Stimulated activated CD8-positive, alpha-beta memory T cell treated with anti-CD3 and anti-CD28 coated beads, Interleukin-15, amount 100 ng/mL, for 48 hours (primary cell): ENCODE measurements at places on chromosomes 5 and 9.

DNA sequence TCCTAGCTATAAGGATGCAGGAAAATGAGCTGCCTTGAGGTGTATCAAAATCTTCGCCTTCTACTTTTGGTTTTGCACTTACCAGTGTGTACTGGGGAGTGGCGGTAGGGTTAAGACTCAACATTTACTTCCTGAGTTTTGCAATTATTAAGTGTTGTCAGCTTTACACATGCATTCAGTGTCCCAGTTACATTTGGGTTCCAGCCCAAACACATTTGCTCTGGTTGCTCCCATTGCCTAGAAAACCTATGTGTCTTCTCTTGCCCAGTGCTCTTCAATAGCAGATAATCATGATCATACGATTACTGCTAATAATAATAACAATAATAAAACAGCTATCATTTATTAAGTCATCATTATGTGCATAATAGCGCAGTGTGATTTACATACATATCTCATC, 241.5 kb upstream of the PAPPA start:
- no peak for DNase-seq

DNA sequence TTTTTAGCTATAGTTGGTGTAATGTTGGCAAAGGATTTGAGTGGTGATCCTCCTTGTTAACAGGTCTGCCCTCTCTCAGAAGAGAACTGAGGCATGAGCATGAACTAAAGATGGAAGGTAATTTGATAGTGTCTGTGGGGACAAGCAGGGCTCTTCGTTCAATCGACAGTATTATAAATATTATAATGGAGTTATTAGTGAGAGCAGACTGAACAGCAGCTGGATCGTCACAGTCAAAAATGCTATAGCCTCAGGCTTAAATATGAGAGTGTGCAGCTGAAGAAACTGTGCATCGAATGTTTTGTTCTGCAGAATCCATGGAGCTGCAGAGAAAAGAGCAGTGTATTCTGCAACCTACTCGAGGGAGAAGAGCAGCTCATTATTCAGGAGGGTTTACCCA, 757.3 kb downstream of the DNAH5 start:
- DNase-seq = no peak

DNA sequence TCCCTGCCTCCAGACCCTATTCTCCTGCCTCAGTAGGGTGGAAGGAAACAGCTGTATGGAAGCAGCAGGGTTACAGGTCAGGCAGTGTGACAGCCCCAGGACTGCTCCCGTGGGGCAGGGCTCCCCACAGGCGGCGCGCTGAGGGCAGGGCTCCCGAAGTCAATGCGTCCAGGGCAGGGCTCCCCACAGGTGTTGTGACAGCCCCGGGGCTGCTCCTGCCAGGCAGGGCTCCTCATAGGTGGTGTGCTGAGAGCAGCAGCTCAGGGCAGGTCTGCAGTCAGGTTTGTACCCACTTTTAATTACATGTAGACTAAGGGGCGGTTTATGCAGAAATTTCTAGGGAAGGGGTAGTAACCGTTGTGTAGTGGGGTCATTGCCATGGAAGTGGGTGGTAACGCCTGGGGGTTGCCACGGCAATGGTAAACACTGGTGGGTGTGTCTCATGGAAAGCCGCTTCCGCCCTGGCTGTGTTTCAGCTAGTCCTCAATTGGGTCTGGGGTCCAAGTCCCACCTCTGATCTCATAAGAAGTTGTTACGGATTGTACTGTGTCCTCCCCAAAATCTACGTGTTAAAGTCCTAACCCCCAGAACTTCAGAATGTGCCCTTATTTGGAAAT, 16.7 kb upstream of the TERT start:
- DNase-seq = no peak

DNA sequence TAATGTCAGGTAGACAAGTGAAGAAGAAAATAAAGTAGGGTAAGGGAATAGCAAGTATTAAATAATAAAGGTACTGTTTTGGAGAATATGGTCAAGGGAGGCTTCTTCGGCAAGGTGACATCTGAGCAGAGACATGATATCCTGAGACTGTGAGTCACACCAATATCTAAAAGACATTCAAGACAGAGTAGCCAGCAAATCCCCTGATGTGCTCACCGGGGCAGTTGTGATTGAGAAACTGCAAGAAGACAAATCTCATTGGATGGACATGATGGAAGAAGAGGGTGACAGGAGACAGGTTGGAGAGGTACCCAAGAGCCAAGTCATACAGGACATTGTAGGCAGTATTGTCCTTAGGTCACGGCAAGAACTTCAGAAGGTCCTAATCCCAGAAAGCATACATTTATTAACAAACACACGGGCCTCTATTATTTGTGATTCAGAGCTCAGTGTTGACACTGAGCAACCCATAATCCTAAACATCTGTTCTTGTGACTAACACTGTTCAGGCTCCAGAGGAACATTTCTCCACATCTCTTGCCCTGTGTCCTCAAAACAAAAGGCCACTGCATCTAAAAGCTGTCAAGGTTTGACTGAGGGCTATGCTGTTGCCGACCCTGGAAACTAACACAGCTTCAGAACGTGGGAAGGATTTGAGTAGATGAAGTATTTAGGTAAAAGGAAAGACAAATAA, 258.7 kb upstream of the CLINT1 start:
- DNase-seq = no peak

- DNase-seq = no peak
Measured at GRCh38 chr9:96246267-96246671, 55.7 kb downstream of the HSD17B3 start.

GRCh38 chr5:53335115-53335514, 145.3 kb upstream of the FST start:
- DNase-seq = no peak

- no peak for DNase-seq
Measured at GRCh38 chr5:141883892-141884318, 5.7 kb upstream of the PCDH1 start.

GRCh38 chr5:115170134-115170928, 623 bp upstream of the TRIM36 start:
- no peak for DNase-seq

DNA sequence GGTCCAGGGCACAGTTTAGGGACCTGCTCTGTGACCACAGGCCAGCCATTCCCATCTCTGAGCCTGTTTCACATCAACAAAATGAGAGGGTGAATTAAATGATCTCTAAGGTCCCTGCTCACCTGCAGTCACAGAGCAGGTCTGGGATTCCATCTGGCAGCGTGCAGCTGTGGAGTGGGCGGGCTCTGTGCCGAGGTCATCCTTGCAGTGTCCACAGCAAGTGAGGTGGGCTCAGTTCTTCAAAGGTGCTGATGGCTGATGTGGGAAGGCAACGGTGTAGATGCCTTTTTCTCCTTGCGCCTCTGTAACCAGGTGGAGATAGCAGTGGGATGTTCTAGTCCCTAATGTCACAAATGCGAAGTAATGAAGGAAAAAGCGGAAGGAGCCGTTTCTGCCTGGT, 11.9 kb downstream of the OR2V1 start:
- no peak for DNase-seq

DNA sequence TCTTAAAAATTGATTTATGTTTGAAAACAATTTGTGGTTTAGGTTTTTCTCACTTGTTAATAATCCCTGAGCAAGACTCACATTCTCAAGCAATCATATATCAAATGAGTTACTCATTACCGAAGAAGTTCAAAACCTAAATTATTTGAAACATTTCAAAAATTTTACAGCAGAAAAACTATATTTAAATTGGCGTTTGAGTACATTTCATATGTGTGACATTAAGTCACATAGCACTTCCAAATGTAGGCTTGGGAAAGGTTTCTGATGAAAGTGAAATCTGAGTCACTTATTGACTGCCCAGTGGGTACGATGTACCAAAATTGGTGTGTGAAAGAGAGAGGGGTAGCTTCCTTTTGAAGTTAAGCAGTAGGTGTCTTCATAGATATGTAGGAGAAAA, 411.4 kb upstream of the SGCD start:
- no peak for DNase-seq

DNA sequence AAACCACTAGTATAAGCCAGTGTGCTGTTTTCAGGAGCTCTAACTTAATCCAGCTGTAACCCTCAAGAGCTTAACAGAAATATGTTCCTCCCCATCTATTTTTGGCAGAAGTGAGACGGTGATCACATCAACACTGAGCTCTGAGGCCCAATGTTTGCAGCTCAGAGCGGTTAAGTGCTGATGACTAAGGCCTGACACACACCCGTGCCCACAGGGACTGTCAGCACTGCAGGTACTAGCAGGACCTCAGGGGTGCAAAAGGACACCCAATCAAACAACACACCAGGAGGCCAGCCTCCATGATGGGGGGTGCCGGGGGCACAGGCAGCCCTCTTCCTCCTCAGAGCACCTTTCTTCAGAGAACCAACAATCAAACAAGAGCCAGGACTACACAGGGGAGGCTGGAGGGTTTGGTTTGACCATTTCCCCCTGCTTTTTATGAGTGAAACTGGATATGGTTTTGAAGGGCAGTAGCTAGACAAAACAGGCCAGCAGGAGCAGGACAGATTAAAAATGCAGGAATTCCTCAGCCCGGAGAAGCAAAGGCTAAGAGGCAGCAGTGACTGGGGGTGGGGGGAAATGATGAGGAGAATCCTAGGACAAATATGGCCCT, 61.3 kb downstream of the RAPGEF1 start:
- DNase-seq = peak; percentile 81

GRCh38 chr5:60010853-60011252, 117.3 kb upstream of the PDE4D start:
- DNase-seq = no peak

- DNase-seq = no peak
Measured at GRCh38 chr5:40278881-40279280, 400.8 kb upstream of the PTGER4 start.

- no peak for DNase-seq
Measured at GRCh38 chr9:136740069-136740468, 2.7 kb downstream of the LCN10 start.

DNA sequence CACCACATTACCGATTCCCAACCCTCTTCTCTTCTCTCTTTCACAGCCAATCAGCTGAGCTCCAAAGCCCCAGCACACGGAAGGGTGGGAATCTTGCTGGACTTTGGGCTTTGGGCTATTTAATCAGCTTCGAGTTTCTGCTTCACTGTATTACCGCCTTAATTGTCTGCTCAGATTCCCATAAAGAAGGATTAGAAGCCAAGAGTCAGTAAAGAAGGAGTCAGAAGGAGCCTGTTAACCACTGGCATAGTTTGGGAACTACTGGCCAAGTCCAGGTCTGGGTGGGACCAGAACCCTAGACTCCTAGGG, 4.4 kb downstream of the SPRY4 start:
- DNase-seq = no peak

DNA sequence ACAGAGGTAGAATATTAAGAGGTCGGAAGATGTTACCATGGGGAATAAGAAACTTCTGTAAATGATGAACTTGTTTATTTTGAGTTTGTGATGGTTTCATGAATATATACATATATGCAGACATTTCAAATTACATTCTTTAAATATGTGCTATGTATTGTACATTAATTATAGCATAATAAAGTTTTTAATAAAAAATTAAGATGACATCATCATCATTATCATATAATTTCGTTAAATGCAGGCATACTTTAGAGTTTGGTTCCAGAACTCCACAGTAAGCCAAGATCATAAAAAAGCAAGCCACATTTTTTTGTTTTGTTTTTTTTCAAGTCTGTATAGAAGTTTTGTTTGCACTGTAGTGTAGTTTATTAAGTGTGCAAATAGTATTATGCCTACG, 1403.5 kb downstream of the EFNA5 start:
- no peak for DNase-seq

DNA sequence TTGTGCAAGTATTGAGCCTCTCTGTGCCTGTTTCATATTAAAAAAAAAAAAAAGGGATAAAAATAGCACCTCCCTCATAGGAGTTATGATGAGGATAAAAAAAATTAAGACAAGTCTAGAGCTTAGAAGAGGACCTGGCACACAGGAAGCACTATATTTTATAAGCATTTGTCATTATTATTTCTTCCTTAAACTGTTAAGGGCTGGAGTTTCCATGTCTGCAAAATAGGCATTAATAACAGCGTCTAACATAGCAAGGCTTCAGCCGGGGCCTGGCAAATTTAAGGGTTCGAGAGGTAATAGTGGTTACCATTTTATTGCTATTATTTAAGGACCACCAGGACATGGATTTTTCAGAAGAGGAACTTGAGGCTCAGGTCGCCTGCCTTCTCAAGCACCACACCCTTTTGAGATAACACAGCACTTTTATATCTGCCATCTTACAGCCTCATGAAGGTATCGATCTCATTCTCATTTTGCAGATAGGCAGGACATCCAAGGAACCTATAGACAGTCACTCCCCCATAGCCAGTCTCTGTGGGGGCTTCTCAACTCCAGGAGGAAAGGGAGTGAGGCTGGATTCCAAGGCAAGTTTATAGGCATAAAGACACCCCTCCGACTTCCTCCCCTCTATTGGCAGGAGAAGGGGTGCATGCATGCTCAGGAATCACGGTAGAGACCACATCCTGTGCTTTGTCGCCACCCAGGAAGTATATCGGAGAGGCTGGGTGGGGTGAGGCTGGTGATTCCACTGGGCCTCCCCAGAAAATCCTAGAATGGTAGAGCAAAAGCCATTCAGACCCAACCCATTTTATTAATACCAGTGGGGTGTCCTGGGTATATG, 2.4 kb downstream of the ANXA6 start:
- peak; percentile 42 for DNase-seq

DNA sequence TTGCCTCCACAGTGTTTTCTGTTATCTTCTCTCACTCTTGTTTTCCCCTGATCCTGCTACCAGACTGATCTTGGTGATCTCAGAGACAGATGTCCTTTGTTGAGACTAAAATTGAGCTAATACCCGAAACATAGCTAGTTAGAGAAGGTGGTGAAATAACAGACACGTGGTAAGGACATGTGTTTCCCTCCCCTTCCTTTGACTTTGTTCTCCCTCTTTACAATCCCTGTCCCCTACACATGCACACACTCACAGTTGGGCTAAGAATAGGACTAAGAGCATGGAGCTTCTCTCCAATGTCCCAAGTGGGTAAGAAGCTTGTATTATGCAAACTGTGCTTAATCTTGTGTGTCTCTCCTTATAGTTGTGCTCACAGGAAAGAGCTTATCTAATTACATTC, 1603.0 kb upstream of the C9orf72 start:
- no peak for DNase-seq

- no peak for DNase-seq
Measured at GRCh38 chr5:33968211-33969005, 16.1 kb downstream of the SLC45A2 start.

- no peak for DNase-seq
Measured at GRCh38 chr9:87810008-87810407, 72.7 kb upstream of the SPATA31E1 start.

DNA sequence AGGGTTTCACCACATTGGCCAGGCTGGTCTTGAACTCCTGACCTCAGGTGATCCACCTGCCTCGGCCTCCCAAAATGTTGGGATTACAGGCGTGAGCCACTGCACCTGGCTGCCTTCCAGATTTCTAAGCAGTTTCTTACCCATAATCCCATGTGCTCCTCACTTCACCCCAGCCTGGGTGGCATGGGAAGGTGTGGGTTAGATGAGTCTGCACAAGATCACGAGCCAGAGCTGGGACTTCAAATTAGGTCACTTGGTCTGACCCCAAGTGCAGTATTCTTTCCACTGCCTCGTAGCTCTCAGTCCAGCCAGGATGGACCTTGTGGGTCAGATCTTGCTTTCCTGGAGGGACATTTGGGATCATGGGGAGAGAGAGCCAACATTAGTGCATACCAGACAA, 37.5 kb upstream of the STRBP start:
- DNase-seq = no peak
